H9 (cell line): ENCODE measurements at places on chromosomes 4 and X. TPM values are rescaled to one million over a fixed set of nuclear protein-coding genes. Genes with fewer than 3 reads are reported as not detected.

The PRDM5 gene
- 21.7 and 23.2 TPM in 2 replicates for total RNA-seq

The AMER1 gene
- 5.5 and 6.2 TPM in 2 replicates for total RNA-seq

The CT45A1 gene
- not detected in 2 replicates for total RNA-seq

The P2RY10 gene
- not detected in 2 replicates for total RNA-seq

The FGF13 gene
- total RNA-seq: 16.3 and 17.1 TPM in 2 replicates

The XAGE1A gene
- total RNA-seq: not detected in 2 replicates

The TRIML2 gene
- total RNA-seq: 102 and 107 TPM in 2 replicates

DNA sequence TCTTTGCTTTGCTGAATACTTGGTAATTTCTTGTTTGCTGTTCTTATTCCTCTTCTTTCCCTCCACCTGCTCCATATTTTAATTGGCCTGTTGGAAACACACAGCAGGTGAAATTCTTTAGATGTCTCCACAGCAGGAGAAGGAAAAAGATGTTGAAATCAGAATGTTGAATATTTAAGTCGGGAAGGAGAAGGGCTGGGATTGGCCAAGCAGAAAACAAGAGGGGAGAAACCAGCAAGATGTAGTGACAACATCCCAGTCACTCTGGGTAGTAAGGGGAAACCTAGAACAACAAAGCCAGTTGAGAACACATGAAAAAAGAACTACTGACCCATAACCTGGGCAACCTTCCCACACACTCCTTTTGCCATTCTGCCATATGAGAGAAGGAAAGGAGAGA, 37.3 kb upstream of the STAG2 start:
- peak overlapping the region; percentile 98 for H3K27ac ChIP-seq
- H3K4me3 ChIP-seq: peak overlapping the region; percentile 19; the same call in 2 of the 3 replicates
- DNase-seq: peak; percentile 46
- no peaks in the 10 kb centered on the region; the same call in 2 of the 3 replicates for H3K36me3 ChIP-seq

DNA sequence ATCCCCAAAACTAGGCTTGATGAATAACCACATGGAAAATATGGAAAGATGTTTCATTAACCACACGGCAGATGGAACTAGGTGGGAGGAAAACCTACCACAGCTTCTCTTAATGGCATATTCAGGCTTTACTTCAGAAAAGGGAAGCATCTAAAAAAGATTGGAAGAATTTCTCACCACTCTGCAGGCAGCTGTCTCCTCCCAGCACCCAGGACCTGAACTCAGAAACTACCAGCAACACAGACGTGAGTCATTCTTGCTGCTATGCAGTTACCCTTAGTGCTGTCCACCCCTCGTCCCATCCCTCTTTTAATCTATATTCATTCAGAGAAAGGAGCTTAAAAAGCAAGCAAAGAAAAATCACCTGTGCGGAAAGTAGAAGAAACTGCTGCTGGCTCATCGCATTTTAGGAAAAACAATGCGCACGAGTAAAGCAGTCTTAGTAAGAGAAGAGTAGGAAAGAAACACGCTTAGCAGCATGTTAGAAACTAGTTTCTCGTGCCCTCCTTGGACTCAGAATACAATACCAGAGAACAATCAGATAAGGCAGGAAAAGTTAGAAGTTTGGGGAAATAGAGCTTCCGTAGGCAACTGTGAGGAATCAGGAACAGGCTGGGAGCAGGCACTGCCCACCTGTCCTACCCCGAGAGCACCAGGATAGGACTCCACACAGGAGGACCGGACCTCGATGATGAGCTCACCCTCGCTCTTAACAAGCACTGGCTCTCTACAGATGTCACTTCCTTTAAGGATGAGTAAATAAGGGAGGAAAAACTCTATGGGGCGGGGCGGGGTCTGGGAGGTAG, 48.1 kb upstream of the ENPP6 start:
- H3K27me3 ChIP-seq: no peaks in the 10 kb centered on the region
- H3K4me3 ChIP-seq: no peak overlapping the region
- no peaks in the 10 kb centered on the region for H3K4me1 ChIP-seq
- peaks cover 10% of the 10 kb centered on the region; the same call in 1 of the 2 replicates for H3K36me3 ChIP-seq
- no peak overlapping the region for H3K27ac ChIP-seq

DNA sequence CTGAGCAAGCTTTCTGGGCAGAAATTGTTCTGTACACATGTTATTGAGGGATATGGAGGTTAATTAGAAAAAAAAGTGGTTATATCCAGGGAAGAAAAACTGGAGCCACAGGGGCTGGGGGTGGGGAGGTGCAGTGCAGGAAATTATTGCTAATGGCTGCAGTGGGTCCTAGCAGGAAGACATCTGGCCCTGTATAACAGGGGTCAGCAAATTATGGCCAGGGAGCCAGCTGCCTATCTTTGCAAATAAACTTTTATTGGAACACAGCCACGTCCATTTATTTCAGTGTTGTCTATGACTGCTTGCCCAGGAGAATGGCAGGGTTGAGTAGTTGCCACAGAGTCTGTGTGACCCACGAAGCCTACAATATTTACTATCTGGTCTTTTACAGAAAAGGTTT, 23.4 kb upstream of the PRPS2 start:
- no peak for DNase-seq
- H3K27ac ChIP-seq: no peak overlapping the region
- no peaks in the 10 kb centered on the region for H3K4me1 ChIP-seq
- no peaks in the 10 kb centered on the region for H3K27me3 ChIP-seq

DNA sequence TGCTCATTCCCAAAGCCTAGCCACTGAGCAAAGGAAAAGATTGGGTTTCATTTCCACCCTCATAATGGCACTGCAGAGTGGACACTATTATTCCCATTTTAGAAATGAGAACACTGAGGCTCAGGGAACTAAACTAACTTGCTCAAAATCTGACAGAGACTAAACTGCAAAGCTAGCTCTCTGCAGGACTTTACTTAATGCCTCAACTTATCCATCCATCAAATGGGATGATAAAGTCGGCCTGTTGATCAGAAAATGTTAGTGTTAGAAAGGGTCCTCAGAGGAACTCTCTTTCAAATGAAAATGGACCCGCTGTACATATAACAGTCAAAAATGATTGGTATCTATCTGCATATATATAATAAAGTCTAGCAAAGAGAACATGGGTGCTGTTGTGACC, 186.8 kb downstream of the QDPR start:
- DNase-seq: no peak
- H3K4me3 ChIP-seq: no peak overlapping the region
- no peak overlapping the region for H3K27ac ChIP-seq
- no peaks in the 10 kb centered on the region for H3K36me3 ChIP-seq

- H3K36me3 ChIP-seq: peaks cover 3% of the 10 kb centered on the region; the same call in 2 of the 3 replicates
- no peak overlapping the region for H3K4me3 ChIP-seq
- H3K27me3 ChIP-seq: no peaks in the 10 kb centered on the region
- no peak overlapping the region for H3K27ac ChIP-seq
Observed at GRCh38 chrX:18461431-18461830, 36.0 kb downstream of the CDKL5 start.

DNA sequence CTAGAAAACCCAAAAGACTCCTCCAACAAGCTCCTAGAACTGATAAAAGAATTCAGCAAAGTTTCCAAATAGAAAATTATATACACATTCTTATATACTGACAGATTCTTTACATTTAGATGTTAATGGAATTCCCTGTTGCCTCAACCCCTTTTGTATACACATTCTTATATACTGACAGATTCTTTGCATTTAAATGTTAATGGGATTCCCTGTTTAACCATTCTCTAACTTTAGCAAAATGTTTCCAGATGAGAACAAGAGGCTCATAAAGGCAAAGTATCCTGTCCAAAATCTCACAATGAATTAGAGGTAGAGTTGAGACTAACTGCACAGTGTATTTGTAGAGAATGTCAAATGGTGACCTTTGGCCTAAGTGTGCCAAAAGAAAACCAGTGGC, 23.1 kb upstream of the AR start:
- no peak overlapping the region for H3K27ac ChIP-seq
- no peaks in the 10 kb centered on the region; the same call in none of the 3 replicates for H3K36me3 ChIP-seq
- no peaks in the 10 kb centered on the region for H3K27me3 ChIP-seq
- peaks cover 2% of the 10 kb centered on the region; the same call in 1 of the 2 replicates for H3K4me1 ChIP-seq

DNA sequence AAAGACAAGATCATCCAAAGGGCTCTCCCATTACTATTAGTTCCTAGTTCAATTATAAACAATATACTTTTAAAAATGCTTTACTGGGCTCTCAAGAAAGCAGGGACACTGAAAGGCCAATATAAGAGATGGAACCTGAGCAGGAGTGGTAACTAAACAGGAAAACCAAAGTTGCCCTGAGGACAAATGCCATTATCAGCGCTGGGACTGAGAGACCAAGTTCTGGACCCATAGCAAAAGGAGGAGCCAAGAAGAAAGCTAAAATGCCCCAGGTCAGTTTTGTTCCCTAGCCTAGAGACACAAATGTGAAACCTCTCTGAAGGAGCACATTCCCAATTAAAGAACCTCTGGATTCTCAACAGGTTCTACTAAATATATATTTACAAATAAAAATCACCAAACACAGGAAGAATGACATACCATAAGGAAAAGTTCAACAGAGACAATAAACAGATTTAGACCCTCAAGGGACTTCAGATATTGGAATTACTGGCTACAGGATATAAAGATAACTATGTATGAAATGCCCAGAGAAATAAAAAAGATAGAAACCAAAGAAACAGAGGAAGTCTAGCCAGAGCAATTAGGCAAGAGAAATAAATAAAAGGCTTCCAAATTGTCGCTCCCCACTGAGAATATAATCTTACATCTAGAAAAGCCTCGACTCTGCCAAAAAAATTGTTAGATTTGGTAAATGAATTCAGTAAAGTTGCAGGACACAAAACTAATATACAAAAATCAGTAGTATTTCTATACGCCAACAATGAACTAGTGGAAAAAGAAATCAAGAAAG, 67.1 kb downstream of the KLHL8 start:
- H3K27ac ChIP-seq: no peak overlapping the region
- H3K36me3 ChIP-seq: no peaks in the 10 kb centered on the region
- H3K4me1 ChIP-seq: no peaks in the 10 kb centered on the region

DNA sequence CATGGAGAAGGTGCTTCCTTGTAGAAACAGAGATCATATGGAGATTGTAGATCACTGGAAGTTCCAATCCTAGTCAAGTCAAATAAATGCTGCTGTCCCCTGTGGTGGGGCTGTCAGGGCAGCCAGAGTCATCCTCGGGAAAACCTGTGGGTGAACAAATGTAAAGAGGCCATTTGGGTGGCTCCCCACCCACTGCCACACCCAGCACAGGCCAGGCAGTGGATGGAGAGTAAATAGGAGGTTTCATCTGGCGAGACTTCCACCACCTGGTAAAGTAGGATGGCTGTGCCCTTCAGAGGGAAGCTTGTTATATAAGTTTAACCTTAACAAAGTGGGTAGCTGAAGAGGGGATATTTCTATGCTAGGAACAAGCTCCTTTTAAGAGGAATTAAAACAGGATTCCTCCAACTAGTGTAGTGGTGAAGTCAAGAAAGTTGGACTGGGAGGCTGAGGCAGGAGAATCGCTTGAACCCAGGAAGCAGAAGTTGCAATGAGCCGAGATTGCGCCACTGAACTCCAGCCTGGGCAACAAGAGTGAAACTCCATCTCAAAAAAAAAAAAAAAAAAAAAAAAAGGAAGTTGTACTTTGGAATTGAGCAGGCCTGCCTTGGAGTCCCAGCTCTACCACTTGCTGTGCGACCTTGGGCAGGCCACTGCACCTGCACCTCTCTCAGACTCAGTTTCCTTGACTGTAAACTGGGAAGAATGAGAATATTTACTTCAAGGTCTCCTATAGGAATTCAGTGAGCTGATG, 273.7 kb downstream of the PTTG2 start:
- H3K27me3 ChIP-seq: no peaks in the 10 kb centered on the region
- H3K4me1 ChIP-seq: no peaks in the 10 kb centered on the region
- no peak overlapping the region for H3K4me3 ChIP-seq
- no peaks in the 10 kb centered on the region for H3K36me3 ChIP-seq

- H3K4me1 ChIP-seq: no peaks in the 10 kb centered on the region
- no peaks in the 10 kb centered on the region for H3K27me3 ChIP-seq
- DNase-seq: no peak
- H3K4me3 ChIP-seq: no peak overlapping the region
- no peak overlapping the region for H3K27ac ChIP-seq
- H3K36me3 ChIP-seq: peaks cover 2% of the 10 kb centered on the region; the same call in 1 of the 3 replicates
Observed at GRCh38 chrX:28997706-28998463, 410.6 kb downstream of the IL1RAPL1 start.

GRCh38 chrX:136251041-136251991, at the start of gene MAP7D3:
MAP7D3 (minus strand) TSS chrX:136251400; CDS start chrX:136251358, 42 bp downstream.
- no peaks in the 10 kb centered on the region for H3K27me3 ChIP-seq
- no peaks in the 10 kb centered on the region for H3K36me3 ChIP-seq
- no peaks in the 10 kb centered on the region for H3K4me1 ChIP-seq
- peak; percentile 84 for DNase-seq

DNA sequence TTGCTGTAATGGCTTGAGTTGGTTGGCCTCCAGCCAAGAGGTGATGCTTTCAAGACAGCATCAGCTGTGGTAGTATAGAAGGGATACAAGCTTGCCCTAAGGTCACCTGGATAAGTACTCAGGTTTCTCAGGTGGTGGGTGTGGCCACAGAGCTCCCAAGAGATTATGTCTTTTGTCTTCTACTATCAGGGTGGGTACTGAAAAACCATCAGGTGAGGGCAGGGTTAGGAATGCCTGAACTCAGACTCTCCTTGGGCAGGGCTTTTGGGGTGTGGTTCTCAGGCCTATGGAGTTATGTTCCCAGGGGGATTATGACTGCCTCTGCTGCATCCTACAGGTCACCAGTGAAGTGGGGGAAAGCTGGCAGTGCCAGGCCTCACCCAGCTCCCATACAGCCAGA, 654.6 kb upstream of the GALNT7 start:
- H3K4me3 ChIP-seq: no peak overlapping the region
- H3K36me3 ChIP-seq: peaks cover 2% of the 10 kb centered on the region
- no peaks in the 10 kb centered on the region for H3K27me3 ChIP-seq

DNA sequence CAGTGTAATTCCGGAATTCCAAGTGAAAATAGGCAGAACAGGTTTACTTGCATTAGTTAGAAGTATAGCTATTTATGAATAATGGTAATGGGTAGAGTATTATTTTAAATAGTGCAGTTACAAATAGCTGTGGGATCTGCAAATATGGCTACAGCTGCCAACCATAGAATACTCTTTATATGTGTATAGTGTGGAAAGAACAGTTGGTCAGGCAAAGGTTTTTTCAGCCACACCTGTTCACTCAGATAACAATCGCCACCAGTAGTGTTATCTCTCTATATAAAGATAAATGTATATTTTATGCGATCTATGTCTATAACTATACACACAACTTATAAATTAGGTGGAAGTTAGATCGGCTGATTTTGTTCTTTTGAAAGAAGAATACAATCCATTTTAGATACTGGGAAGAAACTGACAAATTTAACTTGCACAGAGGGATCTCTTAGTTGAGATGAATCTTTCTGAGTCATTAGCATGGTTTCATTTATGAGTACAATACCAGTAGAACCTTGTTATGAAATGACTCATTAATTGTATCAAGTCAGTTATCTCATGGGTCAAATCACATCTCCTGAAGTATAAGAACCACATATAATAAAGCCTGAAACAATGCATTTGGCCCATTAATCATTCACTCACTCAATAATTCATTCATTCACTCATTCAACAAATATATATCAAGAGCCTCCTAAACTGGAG, 100.9 kb upstream of the NR3C2 start:
- no peak for DNase-seq
- no peak overlapping the region for H3K4me3 ChIP-seq
- no peak overlapping the region for H3K27ac ChIP-seq
- H3K27me3 ChIP-seq: no peaks in the 10 kb centered on the region
- H3K4me1 ChIP-seq: no peaks in the 10 kb centered on the region

- DNase-seq: no peak
- H3K4me3 ChIP-seq: no peak overlapping the region
- no peak overlapping the region for H3K27ac ChIP-seq
- H3K36me3 ChIP-seq: no peaks in the 10 kb centered on the region
- no peaks in the 10 kb centered on the region for H3K27me3 ChIP-seq
Observed at GRCh38 chr4:121373841-121374240, 7.0 kb downstream of the QRFPR start.

GRCh38 chrX:3659761-3660160, 53.7 kb downstream of the PRKX start:
- H3K27ac ChIP-seq: no peak overlapping the region
- no peak for DNase-seq
- H3K4me3 ChIP-seq: no peak overlapping the region
- H3K27me3 ChIP-seq: no peaks in the 10 kb centered on the region
- no peaks in the 10 kb centered on the region for H3K4me1 ChIP-seq
- H3K36me3 ChIP-seq: peaks cover 27% of the 10 kb centered on the region
